GM23248 (cell line): ENCODE measurements at places on chromosomes 3 and 15. TPM values are rescaled to one million over a fixed set of nuclear protein-coding genes. Genes with fewer than 3 reads are reported as not detected.
A peak's percentile ranks its signal among the peaks of the same experiment; 100 is the strongest.

Gene GOLGA8J
- not detected in 2 replicates for polyA plus RNA-seq

- no peak for DNase-seq
These were observed 203.3 kb downstream of the DTWD1 start for GRCh38 chr15:49823987-49824774.

DNA sequence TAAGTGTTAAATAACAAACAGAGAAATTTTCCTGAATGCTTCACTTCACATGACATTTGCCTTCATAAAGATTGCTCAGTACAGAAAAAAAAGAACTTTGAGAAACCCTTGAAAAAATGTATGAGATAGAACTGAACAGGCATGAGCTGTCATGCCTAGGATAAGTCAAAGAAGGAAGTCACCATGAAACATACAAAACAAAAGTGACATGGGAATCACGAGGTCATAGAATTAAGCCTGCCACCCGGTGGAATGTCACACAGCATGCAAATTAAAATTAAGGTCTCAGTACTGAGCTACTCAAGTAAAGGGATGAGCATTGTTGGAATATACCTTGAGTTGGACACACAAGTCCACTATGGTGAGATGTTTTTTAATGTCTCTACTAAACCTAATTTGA is 652.5 kb upstream of the NECTIN3 start:
- peak; percentile 3 for DNase-seq

GRCh38 chr15:79562403-79562815 is 130.3 kb downstream of the MINAR1 start:
- peak; percentile 13 for DNase-seq

- no peak for DNase-seq
These were observed 87.2 kb downstream of the USP13 start for GRCh38 chr3:179739816-179740594.

- peak; percentile 58 for DNase-seq
These were observed 25.0 kb upstream of the TMC3 start for GRCh38 chr15:81398910-81399551.

DNA sequence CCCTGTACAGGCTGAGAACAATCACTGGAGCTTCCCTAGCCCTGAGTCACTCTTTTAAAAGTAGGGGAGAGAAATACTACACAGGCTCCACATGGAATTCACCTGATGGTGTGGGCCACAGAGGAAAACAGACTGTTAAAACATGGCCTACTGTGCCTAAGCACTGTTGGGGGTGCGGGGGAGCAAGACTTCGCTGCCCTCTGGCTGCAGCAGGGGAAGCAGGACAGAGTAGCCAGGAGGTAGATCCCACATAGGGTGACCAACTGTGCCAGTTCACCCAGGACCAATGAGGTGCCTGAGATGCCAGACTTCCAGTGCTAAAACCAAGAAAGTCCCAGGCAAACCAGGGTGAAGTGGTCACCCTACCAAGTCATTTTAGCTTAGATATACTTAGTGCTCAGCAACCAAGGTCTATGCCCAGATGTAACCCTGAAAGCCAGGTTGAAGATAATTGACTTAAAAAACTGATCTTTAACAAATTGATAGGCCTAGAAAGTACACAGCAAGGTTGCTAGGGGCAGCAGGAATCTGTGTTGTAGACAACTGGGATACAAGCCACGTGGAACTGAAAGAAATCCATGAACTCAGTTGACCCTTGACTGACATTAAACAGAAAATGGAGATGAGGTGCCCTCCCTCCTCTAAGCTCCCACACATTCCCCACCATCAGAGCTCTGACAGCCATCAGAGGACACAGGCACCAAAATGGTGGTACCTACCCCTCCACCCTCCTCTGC is 344.2 kb upstream of the PPP2R3A start:
- DNase-seq: no peak

GRCh38 chr3:132654190-132654589 is 5.4 kb downstream of the ACAD11 start:
- no peak for DNase-seq
